ENCODE measurements at places on chromosomes 5 and 9. TPM values are rescaled to one million over a fixed set of nuclear protein-coding genes. Genes with fewer than 3 reads are reported as not detected.
A peak's percentile ranks its signal among the peaks of the same experiment; 100 is the strongest.

Gene HAVCR2
- total RNA-seq = 7.7 TPM

Gene RAD1
- total RNA-seq = 12.3 TPM

Gene CNTNAP3B
- 15.1 TPM for total RNA-seq

Gene OR1J2
- total RNA-seq = not detected

DNA sequence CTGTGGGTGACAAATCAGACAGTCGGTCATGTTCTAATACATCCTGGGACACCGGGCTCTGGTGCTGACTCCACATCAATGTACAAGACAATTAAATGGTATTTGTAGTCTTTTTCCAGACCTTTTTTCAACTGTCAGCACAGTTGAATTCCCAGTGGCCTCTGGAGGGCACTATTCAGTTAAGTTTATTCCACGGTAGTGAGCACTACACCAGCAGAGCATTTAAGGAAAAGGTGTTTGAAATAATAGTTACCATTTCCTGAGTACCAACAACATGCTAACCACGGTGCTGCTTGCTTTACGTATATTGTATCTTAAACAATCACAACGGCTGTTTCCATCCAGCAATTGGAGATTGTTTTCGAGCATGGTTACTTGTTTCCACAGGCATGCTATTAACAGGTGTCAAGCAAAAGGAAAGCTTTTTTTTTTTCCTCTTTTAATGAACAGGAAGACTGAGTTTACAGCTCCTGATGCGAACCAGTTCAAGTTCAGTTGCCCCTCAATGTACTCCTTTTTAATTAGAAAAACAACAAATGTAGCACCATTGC lies 186.7 kb downstream of the PDZD2 start:
- peak; percentile 78 for DNase-seq

DNA sequence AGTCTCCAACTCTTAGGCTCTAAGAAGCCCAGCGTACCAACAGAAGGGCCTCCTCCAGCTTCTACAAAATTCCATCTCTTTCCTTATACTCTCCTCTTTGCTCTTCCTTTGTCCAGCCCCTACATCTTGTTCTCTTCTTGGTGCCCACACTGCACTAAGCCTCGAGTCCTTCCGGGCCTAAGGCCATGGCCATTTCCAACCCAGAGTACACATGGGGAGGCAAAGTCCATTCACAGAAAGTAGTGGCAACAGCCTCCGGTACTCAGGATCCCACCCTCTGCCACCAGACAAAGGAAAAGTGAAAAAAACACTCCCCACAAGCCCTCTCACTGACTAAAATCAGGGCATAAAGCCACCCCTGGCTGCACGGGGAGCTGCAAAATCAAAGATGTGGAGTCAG lies 60.3 kb downstream of the SAXO1 start:
- no peak for DNase-seq

DNA sequence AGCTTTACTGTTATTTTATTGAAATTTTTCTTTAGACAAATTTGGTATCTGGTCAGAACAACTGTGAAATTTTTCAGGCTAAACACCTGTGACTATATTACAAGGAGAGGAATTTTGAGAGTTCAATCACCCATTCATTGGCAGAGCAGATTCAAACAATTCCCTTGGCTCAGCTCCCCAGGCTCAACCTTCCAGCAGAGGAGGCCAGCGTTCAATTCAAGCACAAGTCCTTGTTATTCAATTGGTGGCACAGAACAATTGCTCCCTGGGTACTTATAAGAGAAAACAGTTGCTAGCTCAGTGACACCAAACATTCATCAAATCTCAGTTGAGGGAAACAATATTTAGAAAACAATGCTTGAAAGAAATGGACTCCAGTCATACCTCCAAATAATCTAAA lies 83.3 kb downstream of the SUSD1 start:
- no peak for DNase-seq

DNA sequence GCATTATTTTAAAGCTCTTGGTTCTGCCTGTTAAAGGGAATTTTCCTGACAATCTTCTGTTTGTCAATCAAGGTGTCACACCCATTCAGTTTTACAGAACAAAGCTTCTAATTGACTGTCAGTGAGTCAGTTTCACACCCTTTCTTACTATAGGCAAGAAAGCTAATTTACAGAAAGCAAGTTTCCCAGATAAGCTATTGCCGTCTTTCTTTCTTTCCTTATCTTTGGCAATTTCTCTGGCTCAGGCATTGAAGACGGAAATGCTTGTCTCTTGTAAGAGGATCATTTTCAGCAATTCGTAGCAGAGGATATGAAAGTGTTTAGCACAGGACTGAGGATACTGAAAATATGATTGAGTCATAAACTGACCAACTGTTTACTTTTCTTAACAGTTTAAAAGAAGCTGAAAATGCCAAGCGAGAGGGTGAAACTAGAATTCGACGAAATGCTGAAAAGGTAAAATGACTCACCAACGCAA lies 27.0 kb downstream of the SPINK5 start:
- DNase-seq = no peak

Data from tibial nerve (tissue), 4 donors.